ENCODE measurements at places on chromosomes 1 and 21.

GRCh38 chr1:229328598-229329362 is 14.1 kb downstream of the CCSAP start:
- no peak for DNase-seq

DNA sequence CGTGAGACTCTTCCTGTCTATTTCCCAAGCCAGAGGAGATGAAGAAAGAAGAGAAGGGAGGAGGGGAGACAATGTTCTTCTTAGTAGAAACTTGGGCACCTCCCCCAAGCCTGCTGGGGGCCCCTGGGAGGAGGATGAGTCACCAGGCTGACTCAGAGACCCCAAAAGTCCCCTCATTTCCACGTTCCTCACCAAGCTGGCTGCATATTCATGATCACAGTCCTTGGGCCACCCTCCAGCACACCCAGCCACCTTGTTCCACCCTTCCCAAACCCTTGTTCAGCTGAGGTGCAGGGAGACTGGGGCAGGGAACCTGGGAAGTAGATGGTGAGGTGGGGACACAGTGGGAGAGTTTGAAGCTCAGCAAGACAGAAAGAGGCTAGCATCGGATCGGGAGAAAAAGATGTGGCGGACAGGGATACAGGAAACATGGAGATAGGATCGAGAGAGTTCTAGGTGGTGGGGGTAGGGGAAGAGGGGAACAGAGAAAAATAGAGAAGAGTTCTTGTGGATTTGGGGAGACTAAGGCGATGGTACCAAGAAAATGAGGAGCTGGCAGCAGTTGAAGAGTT is 712 bp downstream of the RAB13 start:
- no peak for DNase-seq

DNA sequence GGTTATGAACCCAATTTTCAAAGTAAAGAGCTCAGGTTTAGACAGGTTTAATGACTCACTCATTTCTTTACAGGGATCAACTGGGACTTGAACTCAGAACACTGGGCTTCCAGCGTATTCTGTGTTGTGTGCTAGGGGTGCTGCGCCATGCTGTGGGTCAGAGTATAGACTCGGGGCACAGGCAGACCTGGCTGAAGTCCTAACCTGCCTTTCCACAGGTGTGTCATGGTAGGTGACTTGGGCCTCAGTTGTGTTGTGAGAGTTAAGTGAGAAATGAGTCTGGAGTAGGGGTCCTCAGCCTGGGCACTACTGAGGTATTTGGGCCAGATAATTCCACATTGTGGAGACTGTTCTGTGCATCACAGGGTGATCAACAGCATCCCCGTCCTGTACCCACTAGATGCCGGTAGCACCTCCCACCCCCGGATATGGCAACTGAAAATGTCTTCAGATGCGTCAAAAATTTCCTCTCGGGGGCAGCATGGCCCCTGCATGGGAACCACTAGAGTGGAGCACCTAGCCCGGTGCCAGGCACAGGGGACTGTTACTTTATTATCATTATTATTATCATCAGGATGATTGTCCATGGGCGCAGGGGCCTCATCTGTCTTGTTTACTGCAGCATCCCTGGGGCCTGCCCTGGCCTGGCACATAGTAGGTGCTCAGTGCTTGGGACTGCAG is 575.5 kb downstream of the PTPRU start:
- no peak for DNase-seq

DNA sequence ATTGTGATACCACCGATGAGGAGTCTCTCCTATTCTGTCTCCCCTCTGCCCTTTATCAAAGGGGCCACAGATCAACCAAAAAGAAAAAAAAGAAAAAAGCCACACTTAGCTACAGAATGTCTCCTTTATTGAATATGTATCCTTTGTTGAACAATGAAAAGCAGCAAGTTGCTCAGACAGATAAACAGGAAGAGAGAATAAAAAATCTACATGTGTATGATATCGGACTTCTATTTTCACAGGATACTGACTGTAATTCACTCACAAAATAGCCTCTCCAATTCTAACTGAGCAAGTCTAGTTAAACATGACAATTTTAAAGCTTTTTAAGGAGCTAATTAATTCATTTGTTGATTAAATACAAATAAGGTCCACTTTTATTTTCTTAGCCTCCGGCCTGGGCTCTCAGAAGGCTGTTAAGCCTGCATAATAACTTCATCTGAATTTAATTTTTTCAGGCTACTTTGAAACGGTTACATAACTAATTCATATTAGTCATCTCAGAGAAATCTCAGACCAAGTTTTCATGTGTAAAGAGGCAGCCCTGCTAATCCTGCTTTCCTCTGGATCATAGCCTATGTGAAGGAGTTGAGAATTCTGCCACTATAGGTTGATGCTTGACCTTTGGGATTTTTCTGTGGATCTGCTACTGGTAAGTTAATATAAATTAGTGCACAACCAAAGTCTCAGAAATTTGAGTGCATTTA is 304.1 kb upstream of the NR5A2 start:
- DNase-seq, result no peak

- no peak for DNase-seq
These were observed 2.5 kb downstream of the FOXO6 start for GRCh38 chr1:41363591-41364320.

DNA sequence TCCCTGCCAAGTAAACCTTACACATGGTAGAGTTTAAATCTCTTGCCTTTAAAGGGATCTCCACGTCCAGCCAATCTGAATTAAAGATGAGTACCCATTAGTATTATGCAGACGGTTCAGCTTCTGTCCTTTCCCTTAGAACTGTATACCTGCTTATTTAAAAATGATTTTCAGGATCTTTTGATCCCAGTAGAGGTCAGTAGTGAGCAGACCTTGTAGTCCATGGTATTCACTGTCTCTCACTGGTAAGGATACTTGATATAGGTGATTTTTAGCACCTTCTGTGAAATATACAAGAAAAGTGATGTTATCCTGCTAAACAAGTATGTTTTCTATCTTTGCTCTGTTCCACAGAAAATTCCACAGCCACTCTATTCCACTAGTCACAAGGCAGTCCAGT is 1211.6 kb upstream of the ADGRL4 start:
- DNase-seq, result no peak

- no peak for DNase-seq
These were observed 30.4 kb upstream of the SNX27 start for GRCh38 chr1:151581451-151581850.

DNA sequence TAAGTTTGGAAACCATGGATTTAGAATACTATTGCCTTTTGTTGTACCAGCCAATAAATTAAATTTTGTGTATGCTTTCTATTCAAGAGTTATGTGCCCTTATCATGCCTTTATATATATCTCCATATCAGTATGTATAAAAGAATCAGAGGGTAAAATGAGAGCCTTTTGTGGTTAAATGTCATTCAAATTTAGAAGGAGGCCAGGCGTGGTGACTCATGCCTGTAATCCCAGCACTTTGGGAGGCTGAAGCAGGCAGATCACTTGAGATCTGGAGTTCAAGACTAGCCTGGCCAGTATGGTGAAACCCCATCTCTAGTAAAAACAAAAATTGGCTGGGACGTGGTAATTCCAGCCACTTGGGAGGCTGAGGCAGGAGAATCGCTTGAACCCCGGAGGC is 88.9 kb downstream of the XPR1 start:
- DNase-seq, result no peak

DNA sequence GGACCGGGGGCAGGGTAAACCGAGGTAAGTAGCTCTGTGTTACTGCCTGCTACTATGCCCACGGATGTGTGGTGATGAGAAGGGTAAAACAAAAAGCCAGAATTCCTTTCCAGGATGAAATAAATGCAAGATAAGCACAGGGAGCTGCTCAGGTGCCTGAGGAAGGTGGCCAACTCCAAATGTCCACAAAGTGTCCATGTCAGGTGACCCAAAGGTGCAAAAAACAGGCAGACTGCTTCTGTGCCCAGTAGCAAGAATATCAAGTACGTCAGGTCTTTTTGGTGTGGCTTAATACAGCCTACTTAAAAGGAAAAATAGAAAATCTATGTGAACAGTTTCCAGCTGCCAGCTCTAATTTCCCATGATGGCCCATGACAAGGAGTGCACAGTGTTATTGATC is 279.3 kb downstream of the SETD4 start:
- DNase-seq, result no peak

DNA sequence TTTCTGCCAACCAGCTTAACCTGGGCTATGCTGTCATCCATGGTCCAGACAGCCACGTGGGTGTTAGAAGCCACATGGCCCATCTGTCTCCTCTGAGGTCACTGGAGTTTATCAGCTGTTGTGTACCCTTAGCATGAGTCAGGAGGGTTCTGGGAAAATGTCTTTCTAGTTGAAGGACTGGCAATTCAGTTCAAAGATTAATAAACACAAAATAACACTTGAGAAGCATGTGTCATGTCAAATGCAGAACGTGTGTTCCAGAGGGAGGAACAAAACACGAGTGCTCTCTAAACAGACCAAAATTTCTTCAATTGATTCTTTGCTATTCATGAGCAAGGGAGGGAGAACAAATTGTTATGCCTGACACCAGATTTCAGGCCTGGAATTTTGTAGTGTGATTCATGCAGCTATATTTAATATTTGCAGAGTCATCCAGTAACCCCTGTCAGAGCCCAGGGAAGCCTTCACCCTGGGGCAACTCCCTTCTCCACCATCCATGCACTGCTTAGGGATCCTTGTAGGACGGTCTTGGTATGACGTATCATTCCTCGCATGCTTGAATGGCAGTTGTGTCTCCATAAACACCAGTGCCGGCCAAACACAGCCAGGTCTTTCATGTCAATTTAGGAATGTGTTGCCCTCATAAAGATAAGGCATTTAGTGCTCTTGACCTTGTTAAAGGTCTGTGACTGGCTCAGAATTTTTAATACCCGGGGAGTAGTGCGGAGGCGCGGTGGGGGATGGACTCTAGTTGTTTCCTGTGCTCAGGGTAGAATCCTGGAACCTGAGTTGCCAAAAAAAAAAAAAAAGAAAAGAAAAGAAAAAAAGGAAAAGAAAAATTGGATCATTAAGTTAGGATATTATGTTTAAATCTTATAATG is 27.7 kb upstream of the DYRK1A start:
- DNase-seq, result no peak

DNA sequence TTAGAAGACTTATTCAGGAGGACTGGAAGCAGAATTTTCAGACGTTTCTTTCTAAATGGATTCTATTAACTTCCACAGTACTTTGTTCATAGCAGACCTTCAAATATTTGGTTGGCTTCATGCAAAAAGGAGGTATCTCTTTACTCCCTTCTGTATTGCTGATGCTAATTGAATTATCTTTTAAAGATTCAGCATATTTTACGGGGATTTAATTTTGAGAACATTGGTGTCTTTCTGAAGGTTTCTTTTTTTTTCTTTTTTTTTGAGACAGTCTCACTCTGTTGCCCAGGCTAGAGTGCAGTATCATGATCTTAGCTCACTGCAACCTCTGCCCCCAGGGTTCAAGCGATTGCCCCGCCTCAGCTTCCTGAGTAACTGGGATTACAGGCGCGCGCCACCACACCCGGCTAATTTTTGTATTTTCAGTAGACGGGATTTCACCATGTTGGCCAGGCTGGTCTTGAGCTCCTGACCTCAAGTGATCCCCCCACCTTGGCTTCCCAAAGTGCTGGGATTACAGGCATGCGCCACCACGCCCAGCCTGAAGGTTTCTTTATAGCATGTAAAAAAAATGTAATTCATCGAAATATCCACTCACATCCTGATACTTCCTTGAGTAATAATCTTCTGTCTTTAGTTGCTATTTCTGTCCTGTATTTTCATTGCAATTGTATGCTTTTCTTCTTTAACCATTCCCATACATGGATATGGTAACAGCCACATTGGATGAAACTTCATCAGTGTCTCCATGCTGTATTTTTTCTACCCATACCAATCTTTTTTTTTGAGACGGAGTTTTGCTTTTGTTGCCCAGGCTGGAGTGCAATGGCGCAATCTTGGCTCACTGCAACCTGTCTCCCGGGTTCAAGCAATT is 14.5 kb downstream of the CNST start:
- DNase-seq, result no peak

GRCh38 chr1:197994907-197995407 is 77.8 kb downstream of the LHX9 start:
- DNase-seq, result no peak

GRCh38 chr1:68799096-68799495 is 302.2 kb upstream of the DEPDC1 start:
- no peak for DNase-seq

GRCh38 chr1:199690496-199690895 is 337.0 kb upstream of the NR5A2 start:
- DNase-seq, result no peak

GRCh38 chr1:64039390-64039926 is 164.0 kb upstream of the UBE2U start:
- no peak for DNase-seq

DNA sequence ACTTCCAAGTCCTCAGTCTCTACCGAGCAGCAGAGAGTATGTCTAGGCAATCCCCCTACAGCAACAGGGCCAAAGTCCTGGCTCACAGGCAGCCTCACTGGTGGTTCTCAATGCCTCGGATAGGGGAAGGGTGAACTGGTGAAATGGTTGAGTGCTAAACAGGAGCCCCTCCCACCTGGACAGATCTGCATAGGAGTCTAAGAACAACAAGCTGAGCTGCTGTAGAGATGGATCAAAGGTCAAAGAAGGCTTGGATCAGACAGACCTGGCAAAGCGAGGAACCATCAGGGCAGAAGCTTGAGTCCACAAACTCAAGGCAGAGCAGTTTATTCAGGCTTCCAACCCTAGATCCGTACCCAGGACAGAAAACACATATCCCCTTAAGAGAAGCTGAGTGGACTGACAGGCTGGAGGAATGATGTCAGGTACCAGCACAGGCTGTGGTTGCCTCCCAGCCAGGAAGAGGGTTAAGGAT is 31.8 kb downstream of the RABIF start:
- no peak for DNase-seq

- DNase-seq, result no peak
These were observed 58.3 kb downstream of the CLEC20A start for GRCh38 chr1:178438432-178438831.

DNA sequence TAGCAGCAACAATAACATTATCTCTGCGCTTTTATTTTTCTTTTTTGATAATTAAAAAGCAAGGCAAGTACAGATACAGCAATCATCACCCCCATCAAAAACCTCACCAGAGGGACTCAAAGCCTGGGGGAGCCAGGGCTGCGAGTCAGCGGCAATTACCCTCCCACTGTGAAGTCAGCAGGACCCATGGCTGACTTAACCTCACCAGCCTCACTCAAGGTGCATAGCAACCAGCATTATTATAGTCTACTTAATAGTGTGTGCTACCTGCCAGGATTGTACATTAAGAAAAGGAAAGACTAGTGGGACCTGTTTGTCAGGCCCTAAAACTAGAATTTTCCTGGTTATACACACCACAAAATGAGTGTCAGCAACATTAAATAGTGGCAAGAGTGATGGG is 28.9 kb upstream of the SERBP1 start:
- no peak for DNase-seq

DNA sequence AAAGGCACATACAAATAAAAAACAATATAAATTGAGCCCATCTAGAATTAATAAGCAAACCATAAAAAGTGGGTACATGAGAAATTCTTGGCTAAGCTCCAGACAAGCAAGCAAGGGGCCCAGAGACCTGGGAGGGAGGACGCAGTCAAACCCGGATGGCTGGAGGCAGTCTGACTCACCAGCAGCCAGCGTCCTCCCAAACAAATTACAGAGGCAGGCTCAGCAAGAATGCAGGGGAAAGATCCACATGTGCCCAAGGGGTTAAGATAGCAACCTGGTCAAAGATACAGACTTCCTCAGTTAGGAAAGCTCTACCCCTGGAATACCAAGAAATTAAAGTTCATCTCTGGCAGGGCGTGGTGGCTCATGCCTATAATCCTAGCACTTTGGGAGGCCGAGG is 7.4 kb upstream of the TIAM1 start:
- no peak for DNase-seq

GRCh38 chr1:21302747-21303715 is 12.8 kb upstream of the ECE1 start:
- DNase-seq, result no peak

Measured in hematopoietic multipotent progenitor cell treated with erythropoietin and hydrocortisone succinate and interleukin-3 and kit ligand, for 17 days (in vitro differentiated cells).